ENCODE measurements at places on chromosomes 16 and 17.

GRCh38 chr16:77353587-77354263 is 81.1 kb downstream of the ADAMTS18 start:
- DNase-seq, result no peak

DNA sequence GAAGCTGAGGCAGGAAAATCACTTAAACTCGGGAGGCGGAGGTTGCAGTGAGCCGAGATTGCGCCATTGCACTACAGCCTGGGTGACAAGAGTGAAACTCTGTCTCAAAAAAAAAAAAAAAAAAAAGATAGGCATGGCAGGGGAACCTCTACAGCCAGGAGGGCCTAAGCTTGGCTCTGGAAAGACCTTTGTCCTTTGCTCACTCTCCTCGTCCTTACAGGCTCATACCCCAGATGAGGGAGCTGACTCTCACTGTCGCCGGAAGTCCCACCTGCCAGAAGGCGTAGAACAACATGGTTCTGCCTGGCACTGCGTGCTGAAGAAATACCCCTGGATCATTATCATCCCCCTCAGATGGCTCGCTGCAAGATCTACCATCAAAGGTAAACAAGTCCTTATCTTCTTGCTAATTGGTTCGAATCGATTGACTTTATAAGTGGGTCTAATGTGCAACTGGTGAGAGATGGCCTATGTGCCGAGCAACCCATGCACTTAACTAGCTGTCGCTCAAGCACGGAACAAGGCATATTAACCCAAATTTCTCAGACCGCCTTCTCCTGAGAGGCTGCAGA is 29.7 kb downstream of the RTN4RL1 start:
- no peak for DNase-seq

DNA sequence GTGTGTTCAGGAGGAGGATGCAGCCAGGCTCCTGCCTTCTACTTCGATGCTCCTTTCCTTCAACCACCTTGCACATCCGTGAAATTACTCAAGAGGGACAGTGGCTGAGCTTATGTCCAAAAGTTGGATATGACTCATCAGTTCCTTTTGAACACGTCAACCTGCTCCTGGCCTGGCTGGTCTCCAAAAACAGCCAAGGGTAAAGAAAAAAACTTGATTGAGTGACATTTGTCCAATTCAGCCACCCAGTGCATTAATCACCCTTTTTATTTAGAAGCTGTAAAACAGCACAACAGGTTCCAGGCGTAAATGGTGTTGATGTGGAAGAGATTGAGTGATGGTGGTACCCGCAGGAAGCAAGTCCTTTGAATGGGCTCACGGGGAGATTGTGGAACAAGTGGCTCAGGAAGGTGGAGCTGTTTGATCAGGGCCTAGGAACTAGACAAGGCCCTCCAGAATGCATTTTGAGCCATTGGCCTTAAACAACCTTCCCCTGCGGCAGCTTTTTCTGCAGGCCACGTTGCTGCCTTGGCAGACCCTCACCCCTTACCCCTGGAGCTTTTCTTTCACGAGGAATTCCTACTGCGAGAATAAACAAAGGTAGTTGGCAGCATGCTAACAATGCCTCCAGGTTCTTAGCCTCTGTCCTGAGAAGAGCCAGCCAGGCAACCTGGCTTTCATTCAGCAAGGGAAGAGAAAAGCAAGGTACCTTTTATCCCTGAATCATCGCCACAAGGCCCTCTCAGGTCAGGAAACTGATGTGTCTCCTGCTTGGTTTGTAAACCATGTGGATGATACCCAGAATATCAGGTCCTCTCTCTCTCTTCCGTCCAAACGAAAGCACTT is 173.3 kb upstream of the CACNG5 start:
- DNase-seq, result no peak

- no peak for DNase-seq
Measured at GRCh38 chr17:69928611-69929010, 146.4 kb upstream of the KCNJ16 start.

GRCh38 chr17:35743626-35744328 is 9.3 kb downstream of the GAS2L2 start:
- no peak for DNase-seq

- DNase-seq, result no peak
Measured at GRCh38 chr17:36867716-36868341, 69.4 kb upstream of the LHX1 start.

- no peak for DNase-seq
Measured at GRCh38 chr17:545156-545555, 169.5 kb downstream of the VPS53 start.

DNA sequence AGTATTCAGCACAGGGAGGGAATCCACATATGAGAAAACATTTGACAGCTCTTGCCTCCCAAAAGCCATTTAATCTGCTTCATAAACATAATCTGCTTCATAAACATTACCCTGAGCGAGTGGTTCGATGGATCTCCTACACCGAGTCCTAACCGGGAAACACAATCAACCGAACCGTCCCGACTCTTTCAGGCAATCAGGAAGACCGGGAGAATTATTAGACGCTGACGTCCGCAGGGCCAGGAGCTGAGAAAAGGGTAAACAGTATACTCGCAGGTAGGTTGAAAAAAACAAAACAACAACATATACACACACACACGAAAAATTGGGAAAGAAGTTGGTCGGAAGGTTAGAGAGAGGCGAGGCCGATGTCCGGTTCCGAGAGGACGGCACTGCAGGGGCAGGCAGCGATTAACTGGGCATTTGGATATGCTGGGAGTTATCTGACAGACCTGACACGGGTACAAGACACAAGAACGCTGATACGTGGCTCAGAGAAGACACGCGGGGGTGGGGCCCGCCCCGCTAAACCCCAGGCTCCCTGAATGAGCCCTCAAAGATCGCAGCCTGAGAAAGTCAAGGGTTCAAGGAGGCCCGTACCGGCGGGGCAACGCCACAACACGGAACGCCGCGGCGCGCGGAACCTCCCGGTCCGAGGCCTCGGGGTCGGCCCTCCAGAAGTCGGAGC is 585 bp downstream of the AP1G1 start:
- DNase-seq, result peak; percentile 39

GRCh38 chr16:85860413-85861094 is 38.4 kb upstream of the IRF8 start:
- DNase-seq, result no peak

DNA sequence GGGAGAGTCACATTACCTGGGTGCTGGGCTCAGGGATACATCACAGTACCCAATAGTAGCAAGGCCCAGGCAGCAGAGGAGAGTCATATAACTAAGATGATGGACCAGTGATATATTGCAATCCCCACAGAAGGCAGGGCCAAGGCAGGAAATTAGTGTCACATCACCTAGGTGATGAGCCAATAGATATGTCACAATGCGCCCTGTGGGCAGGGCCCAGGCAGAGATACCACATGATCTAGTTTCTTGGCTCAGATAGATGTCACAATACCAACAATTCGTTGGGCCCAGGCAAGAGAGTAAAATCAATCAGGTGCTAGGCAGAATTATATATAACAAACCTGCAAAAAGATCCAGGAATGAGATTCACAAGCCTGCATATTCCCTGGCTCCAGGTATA is 2111.5 kb downstream of the TP53TG3F start:
- DNase-seq, result no peak

DNA sequence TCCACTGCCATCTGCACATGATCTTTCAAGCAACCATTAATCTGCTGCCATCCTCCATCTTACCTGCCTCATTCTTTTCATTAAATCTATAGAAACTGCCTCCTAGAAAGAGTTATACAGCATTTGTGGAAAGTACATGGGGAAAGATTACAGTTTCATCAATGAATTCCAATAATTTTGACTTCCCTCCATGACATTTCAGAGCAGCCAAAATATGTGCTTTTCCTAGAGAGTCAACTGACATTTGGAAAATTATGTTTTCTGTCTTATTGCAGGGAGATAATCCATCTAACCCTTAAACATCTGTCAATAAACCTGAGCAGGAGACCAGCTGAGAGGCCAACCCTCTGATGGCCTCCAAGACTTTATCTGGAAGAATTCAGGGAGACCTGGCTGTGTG is 147.0 kb upstream of the CDH5 start:
- DNase-seq, result no peak

- no peak for DNase-seq
Measured at GRCh38 chr17:60910415-60910814, 232.8 kb downstream of the BCAS3 start.

- no peak for DNase-seq
Measured at GRCh38 chr16:51055434-51055833, 95.6 kb downstream of the SALL1 start.

DNA sequence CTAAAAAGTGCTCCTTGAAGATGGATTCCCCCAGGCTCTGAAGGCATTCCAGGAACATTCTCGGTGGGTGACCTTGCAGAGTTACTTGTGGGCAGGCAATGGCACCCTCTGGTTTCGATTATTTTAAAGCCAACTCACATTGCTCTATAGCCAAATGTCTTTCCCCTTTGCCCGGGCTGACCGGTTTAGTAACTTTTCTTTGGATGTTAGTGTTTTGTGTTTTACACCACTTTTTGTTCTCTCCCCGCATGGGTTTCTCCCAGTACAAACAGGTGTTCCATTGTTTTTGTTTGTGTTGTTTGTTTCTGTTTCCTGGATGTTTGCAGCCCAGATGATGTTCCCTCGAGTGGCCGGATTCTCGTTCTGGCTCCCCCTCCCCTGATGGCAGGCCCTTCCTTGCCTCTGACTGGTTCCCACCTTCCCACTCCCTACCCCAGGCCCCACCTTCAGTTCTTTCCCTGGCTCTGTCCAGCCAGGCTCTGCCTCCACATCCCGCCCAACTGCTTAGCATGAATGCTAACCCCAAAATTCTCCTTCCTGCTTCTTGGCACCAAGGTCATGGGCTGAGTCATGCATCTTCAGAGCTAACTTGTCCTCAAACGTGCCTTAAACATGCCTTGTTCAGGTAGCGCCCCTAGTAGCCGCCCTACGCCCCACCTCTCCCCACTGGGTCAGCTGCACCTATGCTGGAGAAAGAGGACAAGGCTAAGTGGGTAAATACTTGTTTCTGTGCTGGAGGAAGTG is 40.6 kb downstream of the ELAC2 start:
- DNase-seq, result no peak

GRCh38 chr17:39926588-39927100 is 757 bp downstream of the ORMDL3 start:
- DNase-seq, result peak; percentile 49

DNA sequence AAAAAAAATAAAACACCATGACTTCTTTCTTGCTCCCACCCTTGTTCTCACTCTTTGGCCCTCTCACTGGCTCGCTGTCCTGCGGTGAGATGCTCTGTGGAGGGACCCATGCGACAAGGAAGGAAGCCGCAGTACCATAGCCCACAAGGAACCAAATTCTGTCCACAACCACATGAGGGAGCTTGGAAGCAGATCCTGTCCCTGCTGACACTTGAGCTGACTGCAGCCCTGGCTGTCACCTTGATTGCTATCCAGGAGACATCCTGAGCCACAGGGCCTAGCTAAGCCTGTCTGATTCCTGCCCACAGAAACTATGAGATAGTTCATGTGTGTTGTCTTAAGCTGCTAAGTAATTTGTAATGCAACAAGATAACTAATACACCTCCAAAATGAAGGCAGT is 4.8 kb upstream of the MT2A start:
- no peak for DNase-seq

GRCh38 chr16:945271-946047 is 25.3 kb downstream of the LMF1 start:
- no peak for DNase-seq

- DNase-seq, result no peak
Measured at GRCh38 chr17:81706757-81707624, 3.8 kb downstream of the MRPL12 start.

- no peak for DNase-seq
Measured at GRCh38 chr17:72928454-72929136, 163.9 kb downstream of the SLC39A11 start.

DNA sequence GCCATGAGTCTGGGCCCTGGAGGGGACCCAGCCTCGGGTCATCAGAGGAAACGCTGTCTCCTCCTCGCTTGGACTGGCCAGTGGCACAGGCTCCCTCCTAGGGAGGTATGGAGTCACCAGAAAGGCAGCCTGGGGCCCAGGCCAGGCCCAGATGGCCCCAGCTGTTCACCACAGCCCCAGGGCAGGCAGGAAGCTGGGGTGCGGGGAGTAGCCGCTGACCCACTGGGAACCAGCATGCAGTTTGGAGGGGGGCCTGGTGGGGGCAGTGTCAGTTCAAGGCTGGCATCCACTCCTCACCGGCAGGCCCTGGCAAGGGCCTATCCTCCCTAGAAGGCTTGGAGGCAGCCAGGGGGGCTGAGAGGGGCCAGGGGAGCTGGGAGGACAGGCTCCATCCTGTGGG is 48.8 kb downstream of the SDK2 start:
- no peak for DNase-seq

GRCh38 chr17:82592767-82593589 is 55.3 kb downstream of the WDR45B start:
- peak; percentile 17 for DNase-seq

DNA sequence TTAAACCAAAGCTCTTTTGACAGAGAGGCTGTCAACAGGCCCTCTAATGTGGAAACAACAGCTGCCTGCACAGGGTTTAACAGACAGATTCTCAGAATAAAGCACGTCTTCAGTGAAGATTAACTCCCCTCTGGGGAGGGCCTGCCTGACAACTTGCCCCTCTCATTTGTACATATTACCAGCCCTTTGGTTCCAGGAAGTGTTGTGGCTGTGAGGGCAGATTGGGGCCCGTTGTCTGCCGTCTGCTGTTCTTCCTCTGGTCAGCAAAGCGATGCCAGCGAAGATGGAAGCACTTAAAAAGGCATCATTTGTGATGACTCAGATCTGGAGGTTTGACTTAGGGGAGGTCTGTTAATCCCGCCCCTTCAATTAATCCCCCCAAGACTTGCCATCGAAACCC is 177.0 kb upstream of the IRX6 start:
- no peak for DNase-seq

DNA sequence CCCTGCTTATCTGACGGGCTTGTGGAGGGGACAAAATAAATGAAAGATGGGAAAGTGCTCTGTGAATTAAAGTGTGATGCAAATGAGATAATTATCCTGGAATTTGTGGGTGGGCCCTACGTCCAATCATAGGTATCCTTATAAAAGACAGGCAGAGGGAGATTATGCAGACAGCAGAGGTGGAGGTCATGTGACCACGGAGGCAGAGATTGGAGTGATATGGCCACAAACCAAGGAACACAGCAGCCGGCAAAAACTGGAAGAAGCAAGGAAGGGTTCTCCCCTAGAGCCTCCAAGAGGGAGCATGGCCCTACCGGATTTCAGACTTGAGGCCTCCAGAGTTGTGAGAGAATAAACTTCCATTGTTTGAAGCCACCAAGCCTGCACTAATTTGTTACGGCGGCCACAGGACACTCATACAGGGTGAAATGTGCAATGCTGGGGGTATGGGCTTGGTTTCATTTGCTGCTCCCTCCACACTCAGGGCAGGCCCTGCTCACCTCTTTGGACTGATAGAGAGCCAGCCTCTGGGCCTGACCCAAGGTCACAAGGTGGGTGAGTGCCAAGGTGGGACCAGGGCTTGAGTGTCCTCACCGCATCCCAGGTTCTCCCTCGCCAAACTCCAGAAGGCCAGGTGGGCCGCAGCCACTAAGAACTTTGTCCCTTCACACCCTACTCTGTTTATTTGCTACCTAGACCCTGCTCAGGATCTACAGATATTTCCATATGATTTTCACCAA is 149.6 kb upstream of the TNRC6C start:
- no peak for DNase-seq

- DNase-seq, result no peak
Measured at GRCh38 chr17:16939606-16940115, 32.3 kb downstream of the TNFRSF13B start.
